Stimulated activated CD4-positive, alpha-beta T cell treated with anti-CD3 and anti-CD28 coated beads, Interleukin-4, amount 100 ng/mL, for 24 hours (primary cell): ENCODE measurements at places on chromosomes 7 and 10.

DNA sequence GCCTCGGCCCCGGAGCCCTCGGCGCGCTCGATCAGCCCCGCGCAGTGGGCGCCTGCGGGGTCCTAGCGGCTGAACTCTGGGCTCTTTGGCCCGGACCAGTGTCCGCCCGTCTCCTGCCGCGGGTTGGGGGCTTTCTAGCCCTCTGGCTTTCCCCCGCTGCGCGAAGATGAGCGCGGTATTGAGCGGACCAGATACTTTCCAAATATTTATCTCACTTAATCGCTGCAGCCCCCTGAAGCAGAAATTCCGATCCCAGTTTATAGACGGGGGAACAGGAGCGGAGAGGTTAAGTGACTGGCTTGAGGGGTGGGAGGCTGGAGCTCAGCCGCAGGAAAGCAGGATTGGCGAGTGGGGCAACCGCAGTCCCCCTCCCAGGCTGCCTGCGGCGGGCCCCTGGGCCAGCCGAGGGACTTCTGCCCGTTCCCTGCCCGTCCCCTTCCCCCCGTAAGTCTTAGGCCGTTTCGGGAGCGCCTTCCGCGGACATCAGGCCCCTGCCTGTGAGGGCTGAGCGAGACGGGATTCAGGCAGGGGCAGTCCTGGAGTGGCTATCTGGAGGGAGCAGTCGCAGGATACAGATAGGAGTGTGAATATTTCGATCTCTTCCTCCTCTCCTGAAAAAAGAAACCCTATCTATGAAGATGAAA, 565 bp downstream of the STRIP2 start:
- no peak for DNase-seq

DNA sequence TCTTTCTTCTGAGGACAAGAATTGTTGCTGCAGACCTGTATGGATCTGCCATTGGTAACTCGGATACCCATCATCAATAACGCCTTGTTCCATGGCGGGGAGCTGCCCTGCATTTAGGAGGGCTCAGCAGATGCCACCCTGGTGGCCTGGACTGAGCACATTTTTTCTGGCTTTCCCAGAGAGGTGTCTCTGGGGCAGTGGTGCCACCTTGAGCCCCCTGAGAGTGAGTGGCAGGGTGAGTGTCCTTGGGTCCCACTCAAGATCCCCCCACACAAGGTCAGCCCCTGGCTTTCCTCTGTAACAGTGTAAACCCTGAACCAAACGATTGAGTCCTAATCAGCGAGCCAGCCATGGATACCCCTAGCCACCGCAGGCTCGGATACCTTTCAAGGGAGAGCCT, 258.6 kb downstream of the GLRX3 start:
- DNase-seq = no peak

- DNase-seq = no peak
These were observed 5.1 kb upstream of the ZNF32 start for GRCh38 chr10:43653746-43654145.

DNA sequence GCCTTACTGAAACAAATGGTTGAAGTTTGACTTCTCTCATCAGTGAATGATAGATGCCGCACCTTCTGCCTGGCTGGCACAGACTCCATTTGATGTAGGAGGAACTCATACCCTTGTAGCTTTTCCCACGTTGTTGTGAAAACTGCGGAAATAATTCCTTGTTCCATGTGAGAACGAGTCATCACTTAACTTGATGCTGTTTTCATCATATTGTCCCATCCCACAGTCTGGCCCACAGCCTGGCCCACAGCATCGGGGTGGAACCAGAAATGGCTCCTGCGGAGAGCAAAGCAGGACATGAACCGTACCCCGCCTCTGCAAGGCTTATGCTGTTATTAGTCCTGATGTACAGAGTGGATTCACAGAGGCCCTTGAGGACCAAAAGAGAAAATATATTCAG, 587.0 kb downstream of the SDK1 start:
- DNase-seq = no peak

DNA sequence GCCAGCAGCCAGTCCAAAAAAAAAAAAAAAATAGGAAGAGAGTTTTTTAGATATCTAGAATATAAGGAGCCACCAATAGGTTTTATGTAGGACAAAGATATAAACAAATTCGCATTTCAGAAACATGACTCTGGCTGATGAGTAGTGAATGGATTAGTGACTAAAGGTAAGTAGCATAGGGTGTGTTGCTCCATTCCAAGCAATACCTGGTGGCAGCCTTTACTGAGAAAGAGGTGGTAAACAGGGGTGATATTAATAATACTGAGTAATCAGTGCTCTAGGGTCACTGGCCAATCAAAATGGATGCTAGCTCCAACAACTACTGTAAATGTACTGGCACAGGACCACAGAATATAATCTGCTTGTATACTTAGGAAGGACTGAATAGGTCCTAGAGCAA, 45.5 kb upstream of the RAB11FIP2 start:
- DNase-seq = no peak

DNA sequence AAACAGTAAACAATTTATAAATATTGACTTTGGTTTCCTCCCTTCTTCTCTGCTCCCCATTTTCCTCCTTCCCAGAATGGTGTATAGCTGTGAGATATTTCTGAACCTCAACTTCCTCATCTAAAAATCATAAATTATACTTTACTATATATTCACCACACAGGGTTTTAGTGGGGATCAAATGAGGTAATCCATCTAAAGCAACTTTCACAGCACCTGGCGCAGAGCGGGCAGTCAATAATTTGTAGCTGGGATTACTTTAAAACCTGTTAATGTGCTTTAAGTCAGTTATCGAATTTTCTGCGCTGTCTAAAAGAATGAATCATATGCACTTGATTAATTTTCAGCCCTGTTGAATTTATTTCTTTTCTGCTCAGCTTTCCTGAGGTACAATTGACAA, 172.7 kb downstream of the PTEN start:
- DNase-seq = no peak
